ENCODE measurements at places on chromosomes 5 and 9.
A peak's percentile ranks its signal among the peaks of the same experiment; 100 is the strongest.

DNA sequence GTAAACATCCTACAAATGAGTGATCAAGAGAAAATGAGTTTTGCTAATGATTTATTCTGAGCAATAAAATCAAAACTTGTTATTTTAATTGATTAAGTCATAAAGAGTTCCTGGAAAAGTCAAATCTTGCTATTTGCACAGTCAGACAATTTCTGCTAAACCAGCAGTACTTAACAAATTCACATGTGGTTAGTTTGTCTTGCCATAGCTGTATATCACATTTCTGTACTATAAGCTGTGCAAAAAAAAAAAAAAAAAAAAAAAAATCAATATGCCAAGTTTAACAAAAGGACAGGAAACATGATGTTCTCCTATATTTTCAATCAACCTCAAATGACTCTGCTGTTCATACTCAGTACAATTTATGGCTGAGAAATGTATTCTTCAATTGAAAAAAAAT is 24.9 kb downstream of the POU5F2 start:
- DNase-seq, result no peak

- no peak for DNase-seq
Measured at GRCh38 chr5:17916446-17916845, 282.2 kb downstream of the TAF11L14 start.

DNA sequence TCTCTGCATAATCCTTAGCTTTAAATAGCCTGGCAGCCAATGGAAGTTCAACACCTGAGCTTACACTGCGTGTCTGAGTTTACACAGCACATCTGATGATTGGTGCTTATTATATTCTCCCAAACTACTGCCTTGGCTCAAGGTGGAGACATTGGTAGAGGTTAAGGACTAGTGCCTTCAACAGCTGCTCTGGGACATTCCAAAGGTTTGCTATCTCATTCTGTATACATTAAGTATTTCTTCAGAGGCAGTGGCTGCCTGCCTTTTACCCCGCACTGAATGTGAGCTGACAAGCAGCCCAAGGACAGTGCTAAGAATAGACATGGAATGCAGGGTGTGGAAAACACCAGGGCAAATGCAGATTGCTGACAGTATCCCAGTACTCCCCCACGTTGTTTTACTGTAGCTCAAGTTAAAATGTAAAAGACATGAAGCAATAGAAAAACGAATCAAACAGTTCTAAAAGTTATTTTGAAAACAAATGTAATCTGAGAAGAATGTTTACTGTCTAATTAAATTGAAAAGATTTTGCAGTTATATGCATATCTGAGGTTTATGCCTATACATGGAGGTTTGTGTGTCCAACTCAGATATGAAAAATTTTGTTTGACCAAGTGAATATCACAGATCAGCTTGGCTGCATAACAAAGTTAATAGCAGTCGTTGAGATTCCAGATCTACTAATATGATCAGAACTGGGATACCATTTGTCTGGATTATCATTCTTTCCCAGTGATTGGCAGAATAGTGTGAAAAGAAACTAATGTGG is 1.8 kb downstream of the HSPB3 start:
- DNase-seq, result peak; percentile 70

DNA sequence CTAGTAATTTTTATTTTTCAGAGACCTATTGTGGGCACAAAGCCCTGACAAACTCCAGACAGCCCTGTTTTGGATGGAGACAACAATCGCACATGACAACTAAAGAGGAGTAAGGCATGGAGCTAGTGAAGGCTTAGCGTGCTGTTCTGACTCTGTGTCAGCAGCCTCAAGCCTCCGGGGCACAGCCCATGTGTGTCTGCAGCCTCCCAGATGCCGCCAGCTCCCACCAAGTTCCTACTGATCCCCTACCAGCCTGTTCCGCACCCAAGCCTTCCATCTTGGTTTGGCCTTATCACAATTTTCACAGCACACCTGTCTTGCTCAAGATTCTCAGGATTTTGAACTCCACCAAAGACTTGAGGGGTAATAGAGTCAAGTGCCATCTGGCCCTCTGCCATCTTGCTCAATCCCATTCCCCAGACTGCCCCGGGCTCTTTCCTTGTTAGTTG is 70.3 kb upstream of the SH3PXD2B start:
- no peak for DNase-seq

DNA sequence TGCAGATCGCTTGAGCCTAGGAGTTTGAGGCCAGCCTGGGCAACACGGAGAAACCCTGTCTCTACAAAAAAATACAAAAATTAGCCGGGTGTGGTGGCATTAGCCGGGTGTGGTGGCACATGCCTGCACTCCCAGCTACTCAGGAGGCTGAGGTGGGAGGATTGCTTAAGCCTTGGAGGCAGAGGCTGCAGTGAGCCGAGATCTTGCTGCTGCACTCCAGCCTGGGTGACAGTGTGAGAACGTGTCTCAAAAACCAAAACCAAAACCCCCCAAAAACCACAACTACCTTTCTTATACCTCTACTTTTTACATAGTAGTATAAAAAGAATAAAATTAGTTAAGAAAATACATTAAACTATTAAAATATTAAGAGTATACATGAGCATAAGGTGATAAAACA is 121.2 kb downstream of the RAPGEF6 start:
- no peak for DNase-seq

GRCh38 chr5:102760815-102761214 is 5.7 kb downstream of the PAM start:
- DNase-seq, result no peak

DNA sequence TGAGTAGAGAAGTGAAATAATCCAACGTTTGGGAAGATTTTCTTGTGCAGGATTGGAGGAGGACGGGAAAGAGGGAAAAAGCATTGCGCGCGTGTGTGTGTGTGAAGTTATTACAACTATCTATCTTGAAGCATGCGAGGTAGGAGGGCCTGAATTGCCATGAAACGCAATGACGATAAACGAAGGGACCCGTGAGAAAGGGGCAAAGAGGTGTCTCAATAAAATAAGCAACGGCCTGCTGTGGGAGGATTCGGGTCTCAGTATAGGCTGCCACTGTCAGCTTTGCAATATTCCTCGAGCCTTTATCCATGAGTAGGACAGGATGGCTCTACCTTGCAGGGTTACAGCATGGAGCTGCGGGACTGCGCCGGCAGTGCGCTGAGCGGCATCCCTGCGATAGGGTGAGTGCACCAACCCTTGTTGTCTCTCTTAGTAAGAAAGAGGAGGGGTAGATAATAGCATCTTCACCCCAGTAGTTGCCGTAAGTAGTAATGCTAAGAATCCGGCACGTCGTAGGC is 631 bp upstream of the RCL1 start:
- DNase-seq, result no peak

DNA sequence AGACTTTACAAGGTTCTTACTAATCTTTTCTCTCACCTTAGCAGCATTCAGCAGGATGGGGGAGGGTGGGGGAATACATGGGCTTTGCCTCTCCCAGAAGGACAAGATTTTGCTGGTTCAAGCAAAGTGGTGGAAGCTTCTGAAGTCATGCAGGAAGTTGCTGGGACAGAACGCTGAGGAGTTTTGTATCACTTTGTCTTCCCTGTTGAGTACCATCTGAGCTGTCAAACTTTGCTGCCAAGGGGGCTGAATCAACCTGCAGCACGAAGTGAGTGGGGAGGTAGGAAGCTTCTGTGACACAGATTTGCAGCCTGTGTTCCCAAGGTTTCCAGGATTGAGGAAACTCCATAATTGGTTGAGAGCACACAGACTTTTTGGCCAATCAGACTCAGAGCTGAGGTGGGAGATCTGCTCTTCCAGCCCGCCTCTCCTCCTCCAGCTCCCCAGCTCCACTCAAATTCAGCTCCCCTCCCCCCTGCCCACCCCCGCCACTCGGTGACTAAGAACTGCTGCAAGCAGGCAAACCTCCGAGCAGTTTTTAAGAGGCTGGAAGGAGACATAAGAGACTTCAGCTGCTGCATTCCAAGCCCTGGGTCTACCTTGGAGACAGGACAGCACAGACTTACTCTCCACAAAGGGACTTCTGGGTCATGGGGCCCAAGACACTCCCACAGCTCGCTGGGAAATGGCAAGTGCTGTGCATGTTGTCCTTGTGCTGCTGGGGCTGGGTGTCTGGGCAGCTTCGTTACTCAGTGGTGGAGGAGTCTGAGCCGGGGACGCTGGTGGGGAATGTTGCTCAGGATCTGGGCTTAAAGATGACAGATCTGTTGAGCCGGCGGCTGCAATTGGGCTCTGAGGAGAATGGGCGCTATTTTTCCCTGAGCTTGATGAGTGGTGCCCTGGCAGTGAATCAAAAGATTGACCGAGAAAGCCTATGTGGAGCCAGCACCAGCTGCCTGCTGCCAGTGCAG is at the start of gene PCDHGC5:
Gene PCDHGC5, plus strand, starts transcription at position 491 of the 971 bp plus-strand sequence. Its CDS starts 160 bp downstream, at position 651.
- peak; percentile 60 for DNase-seq

DNA sequence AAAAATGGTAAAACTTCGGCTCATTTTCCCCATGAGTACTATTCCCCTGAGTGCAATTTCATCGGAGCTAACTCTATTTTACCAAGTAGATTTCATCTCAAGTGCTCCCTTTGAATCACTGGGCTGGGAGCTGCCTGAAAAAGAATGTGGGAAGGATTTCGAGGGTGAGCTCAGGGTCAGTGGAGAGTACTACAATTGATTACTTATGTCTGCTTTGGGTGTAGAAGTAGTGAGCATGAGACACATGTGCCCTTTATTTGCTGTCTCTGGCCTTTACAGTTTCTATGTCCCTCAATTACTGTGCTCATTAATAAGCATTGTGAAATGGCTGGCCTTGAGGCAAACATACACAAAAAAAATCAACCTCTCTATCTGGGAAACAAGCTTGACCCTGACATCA is 172.7 kb upstream of the RFX3 start:
- no peak for DNase-seq

All from fibroblast of skin of left biceps (primary cell).